Fibroblast of lung (primary cell): ENCODE measurements at places on chromosomes 2 and 18.

DNA sequence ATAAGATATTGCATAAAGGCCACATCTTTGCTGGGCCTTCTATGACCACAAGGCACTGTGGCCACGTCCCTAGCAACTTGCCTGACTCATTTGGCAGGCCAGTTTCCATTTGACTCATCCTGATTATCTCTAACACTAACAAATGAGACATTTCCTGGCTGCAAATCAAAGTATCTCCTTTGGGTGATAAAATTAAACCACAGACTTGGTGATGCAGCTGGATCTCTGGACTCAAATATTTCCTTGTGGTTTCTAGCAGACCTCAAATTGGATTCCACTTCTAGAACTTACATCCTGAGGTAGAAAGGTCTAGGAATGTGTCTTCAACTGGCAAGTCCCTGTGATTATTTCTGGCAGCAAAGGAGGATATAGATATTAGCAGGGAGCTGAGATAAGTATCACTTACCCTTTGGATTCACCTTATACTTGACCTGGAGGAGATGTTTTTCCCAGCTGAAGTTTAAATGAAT is 167.9 kb upstream of the NXPH2 start:
- DNase-seq: peak; percentile 64

GRCh38 chr2:234296991-234297390 is 199.9 kb downstream of the ARL4C start:
- DNase-seq: no peak

- DNase-seq: no peak
Observed at GRCh38 chr2:238162251-238162845, 3.6 kb downstream of the ERFE start.

DNA sequence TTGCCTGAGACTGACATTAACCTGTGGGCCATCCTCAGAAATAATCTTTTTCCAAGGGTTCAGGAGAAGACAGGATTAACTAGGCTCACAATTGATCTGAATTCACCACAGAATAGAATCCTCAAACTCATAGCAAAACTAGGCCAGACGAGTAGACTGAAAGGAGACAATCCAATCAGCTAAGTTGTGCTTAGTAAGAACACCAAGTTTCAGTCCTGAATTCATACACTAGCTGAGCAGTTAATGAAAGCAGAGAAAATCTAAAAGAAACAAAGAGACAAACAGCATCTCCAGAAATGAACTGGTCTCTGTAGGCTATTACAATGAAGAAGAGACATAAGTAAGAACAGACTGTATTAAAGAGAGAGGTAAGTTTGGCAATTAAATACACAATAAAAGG is 89.5 kb downstream of the GORASP2 start:
- no peak for DNase-seq

DNA sequence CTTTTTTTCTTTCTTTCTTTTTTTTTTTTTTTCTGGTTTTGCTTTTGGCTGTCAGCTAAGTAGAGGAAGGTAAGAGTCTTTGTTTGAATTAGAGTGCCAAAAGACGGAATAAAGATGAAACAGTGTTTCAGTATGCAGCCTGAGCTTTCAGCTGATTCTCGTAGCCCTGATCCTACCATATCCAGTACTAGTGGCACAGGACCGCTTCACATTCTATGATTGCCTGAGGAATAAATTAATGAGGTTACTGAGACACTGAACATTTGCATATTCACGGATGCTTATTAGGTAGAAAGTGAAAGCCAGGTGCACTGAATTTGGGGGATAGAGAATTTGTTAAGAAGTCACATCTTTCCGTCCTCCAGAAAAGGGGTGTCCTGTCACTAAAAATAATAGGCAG is 421.5 kb upstream of the POU3F3 start:
- DNase-seq: no peak

DNA sequence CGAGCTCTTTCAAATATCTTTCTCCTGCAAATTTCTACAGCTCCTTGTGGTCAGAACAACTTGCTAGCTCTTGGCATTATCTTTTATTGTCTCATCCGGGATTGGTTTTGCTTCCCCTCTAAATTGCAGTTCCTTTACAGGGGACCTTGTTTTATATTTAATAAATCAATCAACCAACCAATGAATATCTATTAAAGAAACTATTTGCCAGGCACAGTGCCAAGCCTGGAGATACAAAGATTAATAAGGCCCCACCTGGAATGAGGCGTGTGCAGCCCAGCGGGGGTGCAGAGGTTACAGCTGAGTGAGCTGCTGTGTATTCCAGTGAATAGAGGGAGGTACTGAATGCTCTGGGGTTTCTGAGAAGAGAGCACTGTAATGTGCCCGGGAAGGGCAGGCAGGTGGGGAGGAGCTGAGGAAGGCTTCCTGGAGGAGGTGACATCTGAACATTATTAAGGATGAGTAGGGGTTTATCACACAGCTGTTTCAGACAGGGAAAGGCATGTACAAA is 51.8 kb downstream of the LIPG start:
- no peak for DNase-seq

DNA sequence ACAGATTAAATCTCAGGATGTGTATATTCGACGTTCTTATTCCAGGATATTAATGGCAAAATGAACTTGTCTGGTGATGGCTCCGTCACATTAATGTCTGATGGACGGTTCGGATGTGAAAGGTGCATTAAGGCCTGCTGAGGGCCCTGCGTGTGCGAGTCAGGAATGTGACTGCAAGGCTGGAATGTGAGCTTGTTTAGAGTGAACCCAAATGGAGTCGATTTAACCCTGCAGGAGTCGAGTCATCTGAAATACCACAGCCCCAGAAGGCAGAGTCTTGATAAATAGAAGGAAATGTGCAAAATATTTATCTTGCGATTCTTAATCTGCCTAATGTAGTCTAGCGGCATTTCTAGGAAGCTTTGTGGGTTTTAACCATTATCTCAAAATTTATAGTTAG is 44.3 kb downstream of the RDH14 start:
- peak; percentile 94 for DNase-seq

GRCh38 chr18:70169747-70170146 is 35.7 kb downstream of the RTTN start:
- DNase-seq: no peak

GRCh38 chr2:201363857-201364560 is 6.9 kb upstream of the FLACC1 start:
- DNase-seq: peak; percentile 73

DNA sequence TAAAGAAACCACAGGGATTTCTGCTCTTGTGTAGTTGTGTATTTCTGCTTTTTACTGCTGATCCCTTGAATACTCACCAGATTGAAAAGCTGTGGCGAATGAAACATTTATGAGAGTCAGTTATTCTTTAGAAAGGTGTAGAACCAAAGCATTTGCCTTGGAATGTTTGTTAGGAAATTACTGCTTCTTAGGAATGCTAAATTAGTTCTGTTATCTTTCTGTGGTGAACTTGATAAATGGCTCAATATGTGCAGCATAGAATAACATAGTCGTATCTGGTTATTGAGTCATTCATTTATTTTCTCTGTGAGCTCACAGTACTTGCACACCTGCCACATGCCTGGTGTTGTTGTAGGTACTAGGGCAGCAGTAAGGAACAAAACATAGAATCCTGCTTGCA is 57.0 kb upstream of the FAM237A start:
- DNase-seq: peak; percentile 88

DNA sequence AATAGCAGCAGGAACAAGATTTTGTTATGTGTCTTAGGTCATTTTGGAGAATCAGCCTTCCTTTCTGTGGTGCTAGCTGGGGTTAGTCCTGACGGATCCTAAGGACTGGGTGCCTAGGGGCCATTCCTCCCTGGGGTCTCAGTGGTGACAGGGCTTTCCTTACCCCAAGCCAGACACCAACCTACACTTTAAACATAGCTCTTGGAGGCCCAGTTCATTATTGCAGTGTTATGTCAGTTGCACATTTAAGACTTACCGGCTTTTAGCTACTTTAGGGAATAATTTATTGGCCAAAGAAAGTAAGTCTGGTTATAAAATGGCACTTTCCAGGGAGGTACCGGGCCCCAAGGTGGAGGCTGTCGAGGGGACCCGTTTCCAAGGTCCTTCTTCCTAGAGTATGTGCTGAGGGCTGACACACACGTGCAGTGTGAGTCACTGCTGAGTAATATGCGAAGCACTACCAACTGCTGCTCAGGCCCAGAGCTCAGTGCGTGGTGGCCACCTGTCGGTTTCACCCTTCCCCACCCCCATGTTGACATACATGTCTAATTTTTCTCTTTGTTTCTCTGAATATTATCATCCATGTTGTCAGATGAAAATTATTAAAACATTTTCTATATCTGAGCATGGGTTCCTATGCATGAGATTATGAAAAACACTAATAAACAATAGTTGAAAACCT is 37.0 kb upstream of the GRHL1 start:
- peak; percentile 87 for DNase-seq
